ENCODE measurements at places on chromosomes 4 and X.

GRCh38 chr4:140372751-140373327, 607 bp upstream of the SCOC start:
- no peak for DNase-seq

GRCh38 chr4:186500721-186501304, 54.6 kb downstream of the MTNR1A start:
- DNase-seq: no peak

GRCh38 chrX:154840856-154841255, 6.4 kb upstream of the SMIM9 start:
- DNase-seq: no peak

- DNase-seq: no peak
These were observed 99.0 kb upstream of the OTUD4 start for GRCh38 chr4:145279122-145279960.

DNA sequence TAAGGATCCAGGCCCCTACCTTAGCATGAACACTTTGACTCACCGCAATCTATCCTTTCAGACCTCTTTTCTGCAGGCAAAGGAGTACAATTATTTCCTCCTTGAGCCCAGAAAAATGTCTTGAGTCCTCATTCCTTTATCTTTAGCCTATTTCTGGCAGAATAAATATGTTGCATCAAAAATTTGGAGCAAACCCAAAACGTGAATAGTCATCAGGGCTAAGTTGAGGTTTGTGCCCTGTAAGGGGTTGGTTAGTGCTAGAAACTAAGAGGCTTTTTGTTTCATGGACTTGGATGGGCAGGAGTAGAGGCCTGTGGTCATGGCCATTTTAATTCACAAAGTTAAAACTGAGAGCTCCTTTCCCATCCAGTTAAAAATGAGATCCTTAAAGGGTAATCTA, 460.3 kb downstream of the GBA3 start:
- no peak for DNase-seq

- no peak for DNase-seq
These were observed 148.9 kb upstream of the GALNT7 start for GRCh38 chr4:173019664-173020063.

GRCh38 chrX:30824275-30824674, 64.8 kb downstream of the TAB3 start:
- DNase-seq: no peak

DNA sequence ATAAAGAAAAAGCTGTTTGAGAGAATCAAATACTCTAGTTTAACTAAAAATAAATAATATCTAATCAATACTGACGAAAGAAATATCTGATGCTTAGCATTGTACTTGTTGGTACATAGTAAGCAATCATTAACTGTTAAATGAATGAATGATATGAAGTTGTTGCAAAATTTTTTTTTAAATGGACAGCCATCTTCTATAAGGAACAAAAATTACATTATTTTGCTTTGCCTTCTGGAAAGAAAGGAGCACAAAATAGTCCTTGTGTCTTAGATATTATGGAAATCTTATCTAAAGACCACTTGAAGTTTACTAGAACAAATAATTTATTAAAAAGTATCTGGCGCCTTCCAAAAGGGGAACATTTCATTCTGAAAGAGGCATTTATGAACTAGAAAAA, 4.5 kb downstream of the NFKB1 start:
- DNase-seq: no peak

DNA sequence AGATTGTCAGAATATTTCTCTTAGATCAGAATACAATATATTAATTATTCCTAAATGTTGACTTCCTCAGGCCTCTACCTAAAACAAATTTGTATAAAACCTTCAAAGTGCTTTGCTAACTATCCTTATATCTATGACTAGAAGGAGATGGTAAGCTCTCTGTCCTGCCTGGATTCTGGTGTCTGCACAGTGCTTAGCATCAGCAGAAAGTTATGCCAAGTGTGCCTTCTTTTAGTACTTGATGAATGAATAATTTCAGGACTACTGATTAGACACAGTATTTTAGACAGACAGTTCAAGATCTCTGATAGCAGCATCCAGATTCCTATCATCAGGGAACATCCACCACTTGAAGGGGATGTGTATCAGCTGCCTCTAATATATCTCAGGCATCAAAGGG, 242.4 kb upstream of the TLL1 start:
- no peak for DNase-seq

DNA sequence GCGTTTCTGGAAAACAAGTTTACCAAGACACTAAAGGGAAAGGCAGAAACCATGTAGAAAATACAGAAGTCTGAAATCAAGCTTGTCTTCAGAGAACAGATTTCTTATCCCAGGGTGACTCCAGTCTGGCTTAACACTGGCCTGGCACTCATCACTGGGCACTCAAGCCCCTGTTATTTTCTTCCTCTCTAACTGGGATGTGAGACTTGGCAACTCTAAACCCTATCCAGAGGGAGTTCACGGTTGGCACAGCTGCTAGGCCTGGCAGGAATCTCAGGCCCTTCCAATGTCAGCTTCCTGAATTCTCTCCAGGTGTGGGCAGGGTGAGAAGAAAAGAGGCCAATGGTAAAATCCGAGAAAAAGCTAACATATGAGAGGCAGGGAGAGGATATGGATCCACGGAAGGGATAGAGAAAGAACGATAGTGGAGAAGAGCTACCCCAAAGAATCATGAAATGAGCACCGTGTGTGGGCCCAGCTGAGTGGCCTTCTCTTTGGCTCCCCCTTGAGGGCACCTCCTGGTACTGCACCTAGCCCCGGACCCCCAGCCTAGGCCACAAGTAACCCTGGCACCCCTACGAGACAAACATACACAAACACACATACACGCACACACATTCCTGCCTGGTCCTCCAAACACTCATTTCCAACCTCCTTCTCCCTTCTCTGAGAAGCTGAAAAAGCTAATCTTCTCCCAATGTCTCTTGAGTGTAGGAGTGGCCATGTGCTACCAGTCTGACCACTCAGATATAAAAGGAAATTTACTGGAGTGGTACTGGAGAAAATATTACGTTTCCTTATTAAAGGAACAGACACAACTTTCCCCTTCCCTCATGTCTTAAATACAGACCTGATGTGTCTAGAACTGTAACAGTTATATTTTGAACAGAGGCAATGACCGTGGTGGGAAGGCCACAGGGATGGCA, 16.6 kb upstream of the PTCHD1 start:
- no peak for DNase-seq
